Heart right ventricle (tissue), 16 donors: ENCODE measurements at places on chromosomes 16 and 17. TPM values are rescaled to one million over a fixed set of nuclear protein-coding genes. Genes with fewer than 3 reads are reported as not detected.

DNA sequence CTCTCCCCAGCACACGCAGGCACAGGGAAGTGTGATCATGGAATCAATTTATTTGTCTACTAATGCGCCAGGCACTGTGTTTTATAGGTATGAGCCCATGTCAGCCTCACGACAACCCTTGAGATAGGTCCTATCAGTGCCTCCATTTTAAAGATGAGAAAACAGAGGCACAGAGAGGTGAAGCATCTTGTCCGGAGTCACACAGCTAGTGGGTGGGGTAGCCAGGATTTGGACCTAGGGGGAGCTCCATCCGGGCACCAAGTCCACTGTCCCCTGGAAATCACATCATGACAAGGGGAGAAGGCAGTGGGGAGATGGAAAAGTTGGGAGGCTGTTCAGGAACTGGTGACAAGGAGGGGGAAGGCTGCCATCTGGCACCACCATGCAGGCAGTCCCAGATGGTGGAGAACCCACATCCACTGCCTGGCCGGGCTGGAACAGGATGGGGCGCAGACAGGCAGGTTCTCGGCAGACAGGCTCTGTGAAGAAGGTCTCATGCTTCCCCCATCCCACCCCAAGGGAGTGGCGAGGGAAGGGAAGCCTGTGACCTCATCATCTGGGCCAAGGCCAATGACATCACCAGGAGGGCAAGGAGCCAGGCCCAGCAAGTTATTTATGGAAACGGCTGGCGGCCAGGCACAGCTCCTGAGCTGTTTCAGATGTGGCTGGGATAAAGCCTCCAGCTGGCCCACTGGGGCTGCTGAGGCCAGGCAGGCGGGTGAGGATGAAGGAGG, 126.0 kb upstream of the SDK2 start:
- peak overlapping the region; percentile 72 for H3K27ac ChIP-seq
- peak; percentile 92 for DNase-seq
- H3K4me3 ChIP-seq: no peak overlapping the region
- H3K36me3 ChIP-seq: no peaks in the 10 kb centered on the region
- H3K4me1 ChIP-seq: peaks cover 15% of the 10 kb centered on the region
- no peaks in the 10 kb centered on the region for H3K27me3 ChIP-seq

DNA sequence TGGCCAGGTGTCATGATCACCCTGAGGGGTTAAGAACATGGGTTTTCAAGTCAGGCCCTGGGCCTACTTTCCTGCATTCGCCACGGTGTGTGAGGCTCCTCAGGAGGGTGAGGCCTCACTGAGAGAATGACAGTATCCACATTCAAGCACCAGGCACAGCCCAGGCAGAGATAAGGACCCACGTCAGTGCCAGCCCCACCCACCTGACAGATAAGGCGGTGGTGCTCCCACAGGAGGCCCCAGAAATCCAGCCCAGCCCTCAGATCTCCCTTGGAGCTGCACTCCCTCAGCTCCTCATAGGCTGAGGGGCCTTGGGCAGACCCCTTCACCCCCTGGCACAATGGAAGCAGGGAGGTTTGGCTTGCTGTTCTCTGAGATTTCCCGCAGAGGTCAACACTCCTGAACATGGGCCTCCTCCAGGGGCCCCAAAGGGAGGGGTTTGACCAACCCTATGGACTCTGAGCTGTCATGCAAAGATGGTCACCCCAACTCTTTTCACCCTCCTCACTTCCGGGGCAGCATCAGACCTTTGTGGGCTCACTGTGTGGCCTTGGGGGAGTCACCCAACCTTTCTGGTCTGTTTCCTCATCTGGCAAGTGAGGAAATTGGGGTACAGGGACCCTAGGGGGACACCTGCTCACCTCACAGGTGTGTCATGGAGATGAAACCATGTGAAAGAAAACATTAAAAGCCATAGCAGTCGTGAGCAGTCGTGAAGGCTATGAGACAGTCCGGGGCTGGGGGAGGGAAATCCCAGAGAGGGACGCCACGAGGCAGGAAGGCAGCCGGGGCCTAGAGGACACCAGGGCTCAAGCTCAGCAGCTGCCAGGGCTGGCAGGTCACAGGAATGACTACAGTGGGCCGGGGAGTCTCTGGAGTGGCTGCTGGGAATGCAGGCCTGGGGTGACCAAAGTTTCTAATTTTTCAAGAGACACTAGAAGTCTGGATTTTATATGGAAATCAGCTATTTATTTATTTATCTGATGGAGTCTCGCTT, 15.4 kb downstream of the PLLP start:
- H3K4me3 ChIP-seq: no peak overlapping the region
- H3K4me1 ChIP-seq: peaks cover 30% of the 10 kb centered on the region
- H3K27ac ChIP-seq: peak overlapping the region; percentile 48
- no peaks in the 10 kb centered on the region for H3K27me3 ChIP-seq
- peak; percentile 70 for DNase-seq

- no peak for DNase-seq
- H3K36me3 ChIP-seq: no peaks in the 10 kb centered on the region
- H3K4me1 ChIP-seq: peaks cover 3% of the 10 kb centered on the region
- no peak overlapping the region for H3K27ac ChIP-seq
These were observed 36.4 kb upstream of the CD300E start for GRCh38 chr17:74659889-74660288.

GRCh38 chr17:269616-270514, 82.7 kb downstream of the RPH3AL start:
- no peaks in the 10 kb centered on the region for H3K27me3 ChIP-seq
- H3K27ac ChIP-seq: no peak overlapping the region
- no peak overlapping the region for H3K4me3 ChIP-seq
- peaks cover 17% of the 10 kb centered on the region for H3K4me1 ChIP-seq
- no peaks in the 10 kb centered on the region for H3K36me3 ChIP-seq

DNA sequence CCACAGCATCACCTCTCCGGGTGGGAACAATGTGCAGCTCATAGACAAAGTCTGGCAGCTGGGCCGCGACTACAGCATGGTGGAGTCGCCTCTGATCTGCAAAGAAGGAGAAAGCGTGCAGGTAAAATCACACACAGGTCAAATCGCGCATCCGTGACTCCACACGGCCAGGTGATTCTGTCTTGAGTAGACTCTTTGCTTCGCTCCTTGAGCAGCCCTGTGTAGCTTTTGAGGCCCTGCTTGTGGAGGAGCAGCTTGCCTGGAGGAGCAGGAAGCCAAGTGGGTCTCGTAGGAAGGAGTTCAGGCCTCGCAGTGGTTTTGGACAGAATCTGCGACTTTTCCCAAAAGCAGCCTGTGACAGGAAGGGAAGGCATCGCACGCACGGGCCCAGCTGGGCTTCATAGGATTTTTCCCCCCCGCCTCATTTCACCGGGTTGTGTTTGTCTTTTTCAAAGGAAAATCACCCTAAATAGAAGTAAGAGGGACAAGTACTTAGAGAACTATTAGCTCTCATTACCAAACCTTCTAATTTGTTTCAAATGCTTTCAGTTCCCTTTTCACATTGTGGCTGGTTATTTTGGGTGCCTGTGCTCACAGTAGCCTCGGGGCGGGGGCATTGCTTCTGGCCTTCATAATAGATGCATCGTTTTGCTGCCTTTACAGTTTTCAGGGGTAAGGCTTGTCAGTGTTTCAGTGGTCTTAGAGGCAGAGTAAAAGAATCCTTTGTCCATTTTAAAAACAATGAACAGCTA, 71.5 kb downstream of the SEC14L1 start:
- H3K27me3 ChIP-seq: no peaks in the 10 kb centered on the region

GRCh38 chr16:70746708-70747424, 54.1 kb downstream of the VAC14 start:
- DNase-seq: peak; percentile 43
- H3K4me1 ChIP-seq: peaks cover 70% of the 10 kb centered on the region
- no peak overlapping the region for H3K4me3 ChIP-seq
- H3K27me3 ChIP-seq: no peaks in the 10 kb centered on the region

DNA sequence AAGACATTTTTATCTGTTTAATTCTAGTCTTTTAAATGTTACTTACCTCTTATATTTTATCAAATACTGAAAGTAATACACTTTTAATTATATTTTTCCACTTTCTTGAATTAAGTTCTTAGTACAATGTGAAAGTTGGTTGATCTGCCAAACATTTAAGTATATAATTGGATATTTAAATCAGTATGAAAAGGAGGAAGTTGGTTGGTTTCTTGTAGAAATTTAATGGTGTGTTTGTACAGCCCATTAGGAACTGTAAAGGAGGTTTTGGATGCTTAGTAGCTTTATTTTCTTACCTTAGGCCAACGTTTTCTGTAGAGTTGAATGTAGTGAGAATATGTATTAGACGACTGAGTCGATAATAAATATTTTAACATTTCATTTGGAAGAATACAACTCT, 5.4 kb downstream of the NFATC3 start:
- H3K27me3 ChIP-seq: no peaks in the 10 kb centered on the region
- no peak for DNase-seq
- H3K4me1 ChIP-seq: peaks cover 18% of the 10 kb centered on the region
- H3K27ac ChIP-seq: no peak overlapping the region

DNA sequence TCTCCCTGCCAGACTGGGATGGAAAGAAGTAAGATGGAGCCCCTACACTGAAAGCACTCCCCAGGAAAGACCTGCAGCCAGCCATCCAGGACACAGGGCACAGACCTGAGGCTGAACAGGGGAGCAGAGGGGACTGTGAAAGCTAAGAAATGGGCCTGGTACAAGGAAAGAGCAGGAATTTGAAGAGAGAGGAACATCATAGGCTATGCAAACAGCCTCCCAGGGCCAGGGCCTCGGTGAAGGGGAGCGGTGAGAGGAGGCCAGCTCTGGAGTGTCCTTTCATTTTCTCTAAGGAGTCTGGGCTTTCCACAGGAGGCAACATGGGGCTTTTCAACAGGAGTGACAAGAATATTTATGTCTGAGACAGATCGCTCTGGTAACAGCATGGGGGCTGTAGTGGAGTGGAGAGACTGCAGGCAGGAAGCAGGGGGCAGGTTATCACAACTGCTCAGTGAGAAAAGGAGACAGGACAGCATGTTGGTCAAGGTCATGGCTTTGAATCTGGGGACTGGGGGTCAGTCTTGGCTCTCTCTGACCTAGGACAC, 50.1 kb downstream of the TOM1L2 start:
- no peak for DNase-seq
- no peaks in the 10 kb centered on the region for H3K36me3 ChIP-seq
- H3K27me3 ChIP-seq: no peaks in the 10 kb centered on the region
- H3K27ac ChIP-seq: peak overlapping the region; percentile 87
- no peak overlapping the region for H3K4me3 ChIP-seq

GRCh38 chr16:53083119-53083518, 28.3 kb downstream of the CHD9 start:
- no peak overlapping the region for H3K4me3 ChIP-seq
- DNase-seq: no peak
- H3K36me3 ChIP-seq: no peaks in the 10 kb centered on the region

GRCh38 chr17:38440614-38441397, 12.5 kb downstream of the ARHGAP23 start:
- H3K36me3 ChIP-seq: no peaks in the 10 kb centered on the region
- peak; percentile 49 for DNase-seq
- H3K27me3 ChIP-seq: no peaks in the 10 kb centered on the region
- H3K4me1 ChIP-seq: peaks cover 61% of the 10 kb centered on the region
- H3K27ac ChIP-seq: peak overlapping the region; percentile 46

DNA sequence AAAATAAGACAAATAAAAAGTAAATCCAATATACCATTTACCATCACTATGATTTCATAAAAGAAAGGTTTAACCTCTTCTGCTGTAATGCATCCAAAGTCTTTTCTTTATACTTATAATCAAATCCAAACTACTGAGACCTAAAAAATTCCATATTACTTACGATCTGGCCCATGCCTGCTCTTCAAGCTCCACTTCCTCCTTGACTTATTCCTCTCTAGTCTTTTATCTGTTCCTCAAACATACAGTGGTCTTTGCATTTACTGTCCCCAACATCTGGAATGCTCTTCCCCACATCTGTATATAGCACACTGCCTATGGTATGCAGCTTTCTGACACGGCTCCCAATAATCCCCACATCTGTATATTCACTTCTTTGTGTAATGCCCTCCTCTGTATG, 33.8 kb downstream of the PCTP start:
- no peak for DNase-seq
- H3K4me3 ChIP-seq: no peak overlapping the region
- H3K4me1 ChIP-seq: peaks cover 21% of the 10 kb centered on the region
- H3K27ac ChIP-seq: peak overlapping the region; percentile 49
- H3K36me3 ChIP-seq: no peaks in the 10 kb centered on the region

- H3K27ac ChIP-seq: no peak overlapping the region
- no peak for DNase-seq
- no peaks in the 10 kb centered on the region for H3K36me3 ChIP-seq
- peaks cover 4% of the 10 kb centered on the region for H3K27me3 ChIP-seq
These were observed 26.2 kb downstream of the C16orf78 start for GRCh38 chr16:49399594-49400364.

GRCh38 chr17:7174603-7175326, 4.4 kb downstream of the ASGR1 start:
- H3K27ac ChIP-seq: no peak overlapping the region
- peak overlapping the region; percentile 44 for H3K4me3 ChIP-seq
- no peak for DNase-seq
- H3K27me3 ChIP-seq: peaks cover 29% of the 10 kb centered on the region

The SHISA6 gene
- 0.18 TPM for total RNA-seq

The MIS12 gene
- total RNA-seq: 9.5 TPM

The RPS6KB1 gene
- total RNA-seq: 23.2 TPM

The C17orf107 gene
- 0.31 TPM for total RNA-seq

The HS3ST3A1 gene
- total RNA-seq: 4.1 TPM

The MMP15 gene
- total RNA-seq: 88.4 TPM
